HS-5 (cell line): ENCODE measurements at places on chromosomes 12 and 14.

DNA sequence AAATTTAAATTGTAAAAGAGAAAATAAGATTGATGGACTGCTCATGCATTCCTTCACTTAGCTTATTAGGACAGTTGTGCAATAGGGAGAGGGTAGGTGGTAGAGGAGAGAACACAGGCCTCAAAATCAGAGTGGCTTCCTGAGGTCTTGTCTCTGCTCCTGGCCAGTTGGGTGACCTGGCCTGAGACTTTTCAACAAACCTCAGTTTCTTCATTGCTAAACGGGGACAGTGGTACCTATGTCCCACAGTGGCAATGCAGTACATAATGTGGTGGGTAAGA lies 2.6 kb downstream of the MAP3K12 start:
- DNase-seq: no peak

GRCh38 chr12:49952391-49953055 lies 2.0 kb downstream of the AQP2 start:
- DNase-seq: no peak

- no peak for DNase-seq
Observed at GRCh38 chr12:92876496-92876895, 52.6 kb downstream of the EEA1 start.

DNA sequence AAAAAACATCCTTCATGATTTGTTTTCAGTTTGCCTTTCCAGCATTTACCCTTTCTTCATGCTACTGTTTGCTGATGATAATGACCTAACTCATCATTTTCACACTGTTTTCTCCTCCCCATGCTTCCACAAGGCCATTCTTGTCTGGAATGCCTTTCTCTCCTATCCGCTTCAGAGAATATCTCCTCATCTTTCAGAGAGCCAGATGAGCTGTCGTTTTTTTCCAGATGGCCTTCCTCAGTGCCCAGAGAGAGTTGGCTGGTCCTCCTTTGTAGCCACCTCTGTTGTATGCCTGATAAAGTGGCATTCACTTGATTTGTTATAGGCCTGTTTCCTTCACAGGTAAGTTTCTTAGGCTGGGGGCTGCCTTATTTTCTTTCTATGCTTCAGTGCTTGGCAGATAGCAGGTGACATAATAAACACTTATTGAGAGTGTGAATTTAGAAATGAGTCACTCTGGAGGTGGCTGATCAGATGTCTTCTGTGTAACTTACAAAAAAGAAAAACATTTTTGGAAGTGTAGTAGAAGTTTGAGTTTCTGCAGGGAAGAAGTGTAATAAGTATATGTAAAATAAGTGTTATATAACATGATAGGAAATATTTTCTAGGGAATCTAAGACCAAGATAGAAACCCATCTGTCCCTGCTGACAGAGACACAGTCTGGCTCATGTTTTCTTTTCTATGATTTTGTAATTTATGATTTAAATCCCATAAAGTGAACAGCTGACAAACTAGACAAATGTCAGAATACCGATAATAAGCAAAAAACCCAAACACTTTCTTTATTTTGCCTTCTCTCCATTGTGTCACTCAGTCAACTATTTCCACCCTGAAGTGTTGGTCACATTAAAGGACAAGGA lies 174.5 kb downstream of the DACT1 start:
- no peak for DNase-seq

GRCh38 chr12:133129368-133130037 lies 571 bp downstream of the ZNF891 start:
- DNase-seq: no peak

DNA sequence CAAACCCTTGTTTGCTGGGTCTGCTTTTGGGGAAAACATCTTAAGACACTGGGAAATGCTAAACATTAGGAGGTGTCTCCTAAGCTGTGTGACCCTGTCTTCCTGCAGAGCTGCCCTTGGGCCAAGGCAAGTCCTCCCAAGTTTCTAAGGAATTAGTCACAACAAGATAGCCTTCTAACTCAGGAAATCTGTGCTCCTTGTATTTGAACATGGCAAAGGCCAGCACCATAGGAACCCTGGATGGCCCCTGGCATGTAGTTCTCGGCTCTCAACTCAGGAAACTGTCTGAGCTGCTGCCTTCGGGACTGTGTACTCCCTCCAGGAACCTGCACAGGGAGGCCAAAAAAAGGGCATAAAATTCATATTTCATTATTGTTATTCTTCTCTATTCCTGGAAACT lies 37.6 kb upstream of the LTBP2 start:
- no peak for DNase-seq

DNA sequence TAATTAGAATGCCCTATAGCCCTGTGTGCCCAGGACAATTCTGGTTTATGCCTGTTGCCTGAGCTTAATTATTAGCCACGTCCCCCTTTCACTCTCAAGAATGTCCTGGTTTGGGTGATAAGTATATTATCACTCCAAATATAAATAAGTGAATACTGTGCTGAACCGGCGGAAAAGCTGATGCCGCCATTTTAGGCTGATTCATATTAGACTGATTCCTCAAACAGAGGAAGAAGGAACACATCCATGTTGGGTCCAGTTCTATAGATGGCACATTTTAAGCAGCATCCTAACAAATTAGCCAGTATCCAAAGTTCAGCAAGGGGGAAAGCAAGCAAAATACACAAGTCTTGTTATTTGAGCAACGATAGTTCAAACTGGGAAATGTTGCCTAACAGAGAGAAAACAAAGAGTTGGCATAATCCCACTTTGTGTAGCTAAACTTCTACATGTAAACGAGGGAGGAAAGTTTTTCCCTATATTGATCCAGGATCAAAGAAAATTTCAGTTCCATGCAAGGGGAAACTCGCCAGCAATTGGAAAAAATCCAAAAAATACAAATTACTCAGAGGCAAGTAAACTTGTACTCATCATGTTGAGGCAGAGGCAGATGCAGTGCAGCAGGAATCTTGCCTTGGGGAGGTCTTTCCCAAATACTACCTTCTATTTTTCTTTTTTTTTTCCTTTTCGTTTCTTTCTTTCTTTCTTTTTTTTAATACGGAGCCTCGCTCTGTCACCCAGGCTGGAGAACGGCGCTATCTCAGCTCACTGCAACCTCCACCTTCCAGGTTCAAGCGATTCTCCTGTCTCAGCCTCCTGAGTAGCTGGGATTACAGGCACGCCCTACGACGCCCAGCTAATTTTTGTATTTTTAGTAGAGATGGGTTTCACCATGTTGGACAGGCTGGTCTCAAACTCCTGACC lies 96.2 kb downstream of the ITPR2 start:
- no peak for DNase-seq

GRCh38 chr14:39991041-39991440 lies 558.8 kb upstream of the FBXO33 start:
- DNase-seq: no peak

DNA sequence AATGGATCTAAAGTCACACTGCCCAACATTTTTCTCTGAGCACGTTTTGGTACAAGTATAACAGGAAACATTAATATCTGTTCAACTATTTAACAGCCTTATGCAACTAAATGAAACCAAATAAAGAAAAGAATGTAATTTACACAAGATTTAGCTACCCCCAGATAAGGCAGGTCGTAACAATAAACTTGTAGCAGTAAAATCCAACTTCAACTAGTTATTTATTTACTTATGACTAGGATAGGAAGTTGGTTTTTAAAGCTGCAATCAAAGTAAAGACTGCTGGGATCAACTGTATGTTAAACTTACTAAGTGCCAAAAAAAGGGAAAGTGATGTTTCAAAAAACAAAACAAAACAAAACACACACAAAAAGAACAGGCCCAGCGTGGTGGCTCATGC lies 30.9 kb downstream of the FERMT2 start:
- DNase-seq: no peak

DNA sequence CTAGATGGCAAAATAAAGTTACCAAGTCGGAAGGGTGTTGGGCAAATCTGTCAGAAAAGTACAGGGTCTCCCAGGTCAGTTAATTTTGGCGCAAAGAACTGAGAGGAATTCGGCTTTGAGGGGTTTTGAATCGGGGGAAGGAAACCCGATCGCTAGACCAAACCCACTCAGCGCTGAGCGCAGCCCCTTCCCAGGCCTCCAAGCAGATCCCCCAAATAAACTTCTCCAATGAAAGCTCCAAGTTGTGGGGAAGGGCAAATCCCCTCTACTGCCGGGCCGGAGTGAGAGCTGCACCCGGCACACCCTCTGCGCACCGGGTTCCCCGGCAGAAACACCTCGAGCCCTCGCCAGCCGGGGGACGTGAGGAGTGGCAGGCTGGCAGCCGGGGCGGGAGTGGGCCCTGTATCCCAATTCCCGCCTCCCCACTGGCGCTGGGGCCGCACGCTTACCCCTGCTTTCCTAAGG lies 441 bp downstream of the E2F7 start:
- DNase-seq: no peak
